ENCODE measurements at places on chromosomes 7 and 10. TPM values are rescaled to one million over a fixed set of nuclear protein-coding genes. Genes with fewer than 3 reads are reported as not detected.

Gene SPDYE5
- not detected for total RNA-seq

DNA sequence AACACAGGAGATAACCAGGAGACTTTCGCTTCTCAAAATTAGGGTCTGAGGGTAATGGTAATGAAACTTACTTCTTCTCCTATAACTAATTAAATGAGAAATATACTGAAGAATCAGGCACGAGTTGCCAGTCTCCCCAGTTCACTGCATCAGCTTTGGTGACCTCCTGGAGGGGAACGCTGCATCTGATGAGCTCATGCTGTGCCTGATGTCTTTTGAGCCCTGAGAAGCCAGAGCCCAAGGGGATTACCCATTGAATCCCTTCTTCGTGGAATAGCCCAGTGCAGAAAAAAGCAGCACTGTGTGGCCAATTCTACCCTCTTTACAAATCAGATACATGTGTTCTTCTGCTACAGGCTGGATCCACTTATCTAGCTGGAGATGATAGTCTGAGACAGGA is 45.1 kb downstream of the CYP2C9 start:
- no peaks in the 10 kb centered on the region for H3K27me3 ChIP-seq
- no peak overlapping the region for H3K27ac ChIP-seq
- DNase-seq: no peak
- no peak overlapping the region for H3K4me3 ChIP-seq
- no peaks in the 10 kb centered on the region for H3K4me1 ChIP-seq

Gene JMJD1C
- 57.6 TPM for total RNA-seq

DNA sequence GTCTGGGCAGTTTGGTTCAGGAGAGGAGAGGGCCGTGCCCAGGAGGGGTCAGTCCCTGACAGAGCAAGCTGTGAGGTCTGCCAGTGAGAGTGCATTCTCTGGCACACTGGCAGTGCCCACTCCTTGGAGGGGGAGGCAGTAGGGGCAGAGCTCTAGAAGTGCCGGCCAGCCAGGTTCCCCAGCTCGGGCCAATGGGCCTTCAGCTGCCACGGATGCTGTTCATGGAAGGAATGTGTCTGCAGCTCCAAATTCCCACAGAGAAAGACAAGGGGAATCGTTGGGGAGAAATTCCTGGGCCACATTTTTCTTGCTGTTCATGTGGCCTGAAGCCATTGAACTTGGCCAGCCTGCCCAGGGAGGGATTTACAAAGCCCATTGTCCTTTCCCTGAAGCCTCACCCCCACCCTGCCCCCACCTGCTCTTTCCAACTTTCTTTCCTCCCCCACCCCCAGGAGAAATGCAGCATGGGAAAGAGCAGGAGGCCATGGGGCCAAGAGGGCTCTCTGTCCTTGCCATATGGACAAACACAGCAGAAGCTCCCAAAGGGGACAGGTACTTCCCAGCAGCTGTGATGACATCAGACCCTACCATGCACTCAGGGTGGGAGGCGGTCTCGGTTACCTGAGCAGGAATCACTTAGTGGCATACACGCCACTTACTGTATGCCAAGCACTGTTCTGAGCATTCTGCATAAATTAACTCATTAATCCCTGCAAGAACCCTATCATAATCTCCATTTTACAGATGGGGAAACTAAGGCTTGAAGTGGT is 70.7 kb downstream of the ARHGAP22 start:
- no peak for DNase-seq
- no peak overlapping the region for H3K27ac ChIP-seq
- no peaks in the 10 kb centered on the region for H3K4me1 ChIP-seq

Gene PARD3
- 41.6 TPM for total RNA-seq

Gene LEP
- total RNA-seq: 0.22 TPM

GRCh38 chr7:55249332-55249731 is 115.8 kb upstream of the LANCL2 start:
- no peaks in the 10 kb centered on the region for H3K36me3 ChIP-seq
- H3K4me3 ChIP-seq: no peak overlapping the region
- no peaks in the 10 kb centered on the region for H3K27me3 ChIP-seq
- DNase-seq: peak; percentile 44
- no peak overlapping the region for H3K27ac ChIP-seq

DNA sequence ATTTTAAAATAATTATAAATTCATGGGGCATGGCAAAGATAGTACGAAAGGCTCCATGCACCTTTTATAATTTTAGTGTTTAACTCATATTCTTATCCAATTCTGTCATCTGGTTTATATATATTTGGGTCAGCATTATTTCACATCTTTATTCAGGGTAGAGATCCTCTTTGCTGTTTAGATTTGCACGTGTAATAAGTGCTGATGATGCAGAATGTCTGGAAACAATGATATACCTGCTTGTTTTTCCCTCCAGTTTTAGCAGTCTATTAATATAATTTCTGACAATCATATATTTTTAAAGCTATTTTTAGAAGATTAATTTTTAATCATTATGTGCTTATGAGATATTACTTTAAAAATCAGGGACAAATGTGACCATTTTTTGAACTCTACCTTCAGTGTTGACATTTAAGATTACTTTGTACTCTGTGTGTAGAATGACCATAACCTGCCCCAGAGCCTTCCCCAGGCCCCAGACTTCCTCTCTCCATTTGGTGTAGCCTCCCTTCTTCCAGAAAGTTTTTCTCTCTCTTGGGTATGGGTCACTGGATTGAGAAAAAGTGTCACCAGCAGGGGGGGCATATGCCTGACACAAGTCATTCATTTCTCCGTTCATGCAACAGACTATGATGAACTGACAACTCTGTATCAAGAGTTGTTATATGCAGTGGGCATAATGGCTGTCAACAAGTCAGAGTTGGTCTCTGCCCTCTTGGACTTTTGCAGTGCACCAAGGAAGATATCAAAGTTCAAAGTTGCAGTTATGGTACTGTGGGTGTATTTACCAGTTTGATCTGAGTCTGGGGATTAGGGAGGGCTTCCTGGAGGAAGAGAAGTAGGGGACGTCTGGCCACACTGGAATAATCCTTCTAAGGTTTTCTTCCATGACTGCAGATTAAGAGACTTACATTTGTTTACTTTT is 192.6 kb upstream of the CCDC6 start:
- no peaks in the 10 kb centered on the region for H3K27me3 ChIP-seq
- H3K4me3 ChIP-seq: no peak overlapping the region
- H3K27ac ChIP-seq: no peak overlapping the region
- peaks cover 5% of the 10 kb centered on the region for H3K36me3 ChIP-seq

DNA sequence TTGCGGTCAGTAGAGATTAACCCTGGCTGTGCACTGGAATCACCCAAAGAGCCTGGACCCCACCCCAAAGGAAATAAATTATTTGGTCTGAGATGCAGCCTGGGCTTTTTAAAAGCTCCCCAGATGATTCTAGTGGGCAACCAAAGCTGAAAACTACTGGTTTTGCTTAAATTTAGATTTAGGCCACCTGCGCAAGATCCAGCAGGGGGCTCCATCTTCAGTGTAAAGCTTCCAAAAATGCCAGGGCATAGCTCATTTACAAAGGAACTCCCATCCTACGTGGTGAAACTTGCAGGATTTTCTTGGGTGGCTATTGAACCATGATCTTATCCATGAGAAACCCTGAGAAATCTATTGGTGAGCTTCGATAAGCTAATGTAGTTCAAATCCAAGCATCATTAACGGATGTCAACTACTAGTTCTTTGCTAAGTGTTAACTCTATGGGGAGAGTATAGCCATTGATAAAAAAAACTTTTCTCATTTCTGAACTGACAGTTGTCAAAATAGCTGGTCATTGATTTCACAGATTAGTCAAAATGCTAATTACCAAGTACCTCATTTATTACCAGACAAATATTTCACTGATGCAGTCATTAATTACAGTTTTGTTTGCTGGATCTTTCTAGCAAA is 315.3 kb downstream of the LHFPL3 start:
- no peak for DNase-seq
- H3K36me3 ChIP-seq: no peaks in the 10 kb centered on the region
- H3K4me1 ChIP-seq: no peaks in the 10 kb centered on the region
- H3K27me3 ChIP-seq: no peaks in the 10 kb centered on the region

Gene ELAPOR2
- 9.1 TPM for total RNA-seq

DNA sequence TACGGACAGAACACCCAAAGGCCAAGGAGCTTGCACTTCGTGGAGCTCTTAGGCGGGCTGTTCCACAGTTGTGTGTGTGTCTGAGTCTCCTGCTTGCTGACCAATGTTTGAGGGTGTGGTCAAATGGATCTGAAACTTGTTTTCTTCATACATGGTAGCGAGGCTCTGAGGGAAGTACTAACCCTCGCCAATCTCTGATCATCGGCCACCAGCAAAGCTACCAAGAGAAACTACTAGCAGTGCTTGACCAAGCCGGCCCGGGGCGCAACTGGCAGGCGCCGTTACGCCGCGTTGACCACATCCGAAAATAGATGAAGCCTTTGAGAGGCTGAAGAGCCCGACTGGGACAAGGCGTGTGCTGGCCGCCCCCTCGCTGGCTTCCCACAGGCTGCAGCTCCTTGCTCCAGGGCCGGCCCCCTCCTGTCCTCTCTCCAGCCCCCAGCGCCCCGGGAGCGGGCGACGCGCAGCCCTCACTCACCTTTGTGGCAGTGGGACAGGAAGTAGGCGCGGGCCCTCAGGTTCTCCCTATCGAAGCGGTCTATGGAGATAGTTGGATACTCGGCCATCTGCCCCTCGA is 384 bp downstream of the DCLRE1C start:
- H3K27ac ChIP-seq: peak overlapping the region; percentile 84
- peak; percentile 67 for DNase-seq
- peaks cover 2% of the 10 kb centered on the region for H3K36me3 ChIP-seq
- peak overlapping the region; percentile 76 for H3K4me3 ChIP-seq

DNA sequence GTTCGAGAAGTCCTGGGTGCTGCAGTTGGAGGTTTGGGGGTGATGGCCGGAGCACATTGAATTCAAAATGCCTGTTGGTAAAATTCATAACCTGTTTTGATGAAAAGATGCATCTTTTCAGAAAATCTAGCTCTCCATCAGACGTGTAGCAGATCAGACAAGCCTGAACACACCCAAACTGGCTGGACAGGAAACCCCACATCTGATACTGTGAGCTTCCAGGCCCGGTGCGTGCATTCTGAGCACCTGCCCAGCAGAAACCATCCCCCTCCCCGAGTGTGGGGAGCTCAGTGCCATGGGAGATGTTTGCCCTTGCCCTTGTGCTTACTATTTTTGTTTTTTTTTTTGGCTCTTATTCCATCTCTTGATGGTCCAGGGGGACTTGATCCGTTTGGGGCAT is 417.1 kb downstream of the TCERG1L start:
- H3K4me1 ChIP-seq: no peaks in the 10 kb centered on the region
- H3K4me3 ChIP-seq: no peak overlapping the region
- no peaks in the 10 kb centered on the region for H3K36me3 ChIP-seq
- no peaks in the 10 kb centered on the region for H3K27me3 ChIP-seq
- no peak overlapping the region for H3K27ac ChIP-seq

GRCh38 chr7:23470330-23471105 is at the start of gene IGF2BP3:
IGF2BP3 (minus strand) TSS chr7:23470491; CDS start chr7:23470110, 381 bp downstream.
- H3K4me1 ChIP-seq: no peaks in the 10 kb centered on the region
- peak within 1 kb of the TSS; percentile 33 for H3K4me3 ChIP-seq
- no peak within 1 kb of the TSS for H3K27ac ChIP-seq
- no peak for DNase-seq
- H3K27me3 ChIP-seq: peaks cover 88% of the 10 kb centered on the region
- no peaks in the 10 kb centered on the region for H3K36me3 ChIP-seq

Gene ZSWIM8
- 63.2 TPM for total RNA-seq
